NCI-H2107 (cell line): ENCODE measurements at places on chromosomes 6 and 20.

DNA sequence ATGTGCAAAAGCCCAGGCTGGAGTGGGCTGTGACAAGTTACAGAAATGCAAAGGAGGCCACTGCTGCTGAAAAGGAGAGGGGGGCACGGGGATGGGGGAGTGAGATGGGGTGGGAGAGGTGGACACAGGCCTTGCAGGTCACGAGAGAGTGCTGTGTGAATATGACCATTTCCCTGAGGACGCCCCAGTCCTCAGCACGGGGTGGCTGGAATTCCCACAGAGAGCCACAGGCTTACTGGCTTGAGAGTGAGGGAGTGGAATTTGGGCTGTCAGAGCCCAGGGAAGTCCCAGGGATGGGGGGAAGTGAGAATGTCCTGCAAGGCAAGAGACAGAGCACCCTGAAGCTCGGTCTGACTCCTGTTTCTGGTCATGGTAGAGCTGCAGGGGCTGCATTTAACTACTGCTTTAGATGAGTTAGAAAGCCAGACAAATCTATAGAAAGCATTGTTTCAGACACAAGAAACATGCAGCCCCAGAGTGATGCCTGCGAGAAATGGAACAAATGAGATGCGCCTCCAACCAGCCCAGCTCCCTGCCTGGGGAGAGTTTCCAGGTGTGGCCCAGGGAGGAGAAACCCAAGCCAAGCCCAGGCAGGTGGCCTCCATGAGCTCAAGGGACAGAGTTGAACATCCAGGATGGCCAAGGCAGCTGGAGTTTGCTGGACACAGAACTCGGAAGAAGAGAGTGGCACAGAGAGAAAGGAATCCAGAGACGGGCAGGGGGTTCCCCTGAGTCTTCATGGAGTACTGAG lies 30.5 kb downstream of the NPEPL1 start:
- DNase-seq: no peak

GRCh38 chr20:17904027-17904426 lies 64.6 kb downstream of the SNX5 start:
- no peak for DNase-seq

GRCh38 chr6:41878961-41879405 lies 16.2 kb downstream of the USP49 start:
- no peak for DNase-seq

DNA sequence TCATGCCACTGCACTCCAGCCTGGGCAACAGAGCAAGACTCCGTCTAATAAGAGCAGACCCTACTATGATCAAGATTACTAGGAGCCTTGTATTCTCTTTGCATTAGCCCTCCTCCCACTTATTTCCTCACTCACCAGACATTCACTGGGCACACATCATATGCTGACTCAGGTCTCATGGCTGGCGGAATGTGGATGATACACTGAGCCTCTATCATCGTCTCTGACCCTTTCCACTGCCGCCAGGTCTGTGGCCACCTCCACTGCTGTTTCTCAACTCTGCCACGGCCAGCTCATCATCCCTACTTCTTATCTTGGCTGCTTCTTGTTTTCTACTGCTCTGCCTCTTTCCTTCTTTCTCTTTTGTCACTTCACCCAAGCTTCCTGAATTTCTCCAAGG lies 161.0 kb downstream of the BACH2 start:
- DNase-seq: no peak

- no peak for DNase-seq
Measured at GRCh38 chr6:3151691-3152090, 5.7 kb downstream of the TUBB2A start.

DNA sequence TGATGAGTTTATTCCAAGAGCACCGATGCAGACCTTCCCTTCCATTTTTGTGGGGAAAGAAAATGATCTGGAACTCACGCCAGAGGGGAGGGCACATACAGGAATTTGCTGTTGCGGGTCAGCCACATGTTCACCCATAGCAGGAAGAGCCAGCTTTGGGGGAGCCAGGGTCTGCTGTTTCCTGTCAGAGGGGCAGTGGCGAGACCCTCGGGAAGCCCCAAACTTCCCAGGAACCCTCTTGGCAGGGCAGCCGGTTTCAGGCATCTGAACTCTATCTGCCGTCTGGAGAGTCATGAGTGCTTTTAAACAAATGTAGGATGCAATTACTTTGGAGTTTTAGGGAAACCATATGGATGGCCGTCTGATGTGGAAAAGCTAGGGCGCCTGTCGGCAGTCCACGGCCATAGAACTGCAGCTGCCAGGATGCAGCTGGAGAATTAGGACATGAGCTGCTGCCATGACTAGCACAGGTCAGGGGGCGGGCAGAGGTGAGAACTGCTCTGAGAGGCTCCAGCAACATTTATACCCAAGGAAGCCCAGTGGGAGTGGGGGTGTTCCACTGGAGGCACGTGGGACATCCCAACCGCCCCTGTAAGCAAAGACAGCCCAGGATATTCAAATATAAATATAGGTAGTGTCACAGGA lies 14.8 kb upstream of the SERPINB9 start:
- no peak for DNase-seq

DNA sequence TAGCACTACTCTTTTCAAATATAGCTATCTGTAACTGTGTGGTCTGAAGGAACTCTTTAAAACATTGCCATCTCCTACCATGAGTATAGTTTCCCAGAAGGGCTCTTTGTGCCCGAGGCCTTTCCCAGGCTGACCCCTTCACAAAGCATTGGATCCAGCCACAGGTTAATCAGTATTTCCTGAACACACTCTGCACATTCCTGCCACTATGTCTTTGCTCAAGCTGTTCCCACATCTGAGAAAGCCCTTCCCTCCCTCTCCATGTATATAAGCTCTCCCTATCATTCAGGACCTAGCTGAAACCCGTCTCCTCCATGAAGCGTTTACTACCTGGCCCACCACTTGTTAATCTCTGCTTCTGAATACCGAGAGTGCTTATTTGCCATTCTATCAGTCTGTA lies 47.8 kb upstream of the PKHD1 start:
- DNase-seq: no peak

DNA sequence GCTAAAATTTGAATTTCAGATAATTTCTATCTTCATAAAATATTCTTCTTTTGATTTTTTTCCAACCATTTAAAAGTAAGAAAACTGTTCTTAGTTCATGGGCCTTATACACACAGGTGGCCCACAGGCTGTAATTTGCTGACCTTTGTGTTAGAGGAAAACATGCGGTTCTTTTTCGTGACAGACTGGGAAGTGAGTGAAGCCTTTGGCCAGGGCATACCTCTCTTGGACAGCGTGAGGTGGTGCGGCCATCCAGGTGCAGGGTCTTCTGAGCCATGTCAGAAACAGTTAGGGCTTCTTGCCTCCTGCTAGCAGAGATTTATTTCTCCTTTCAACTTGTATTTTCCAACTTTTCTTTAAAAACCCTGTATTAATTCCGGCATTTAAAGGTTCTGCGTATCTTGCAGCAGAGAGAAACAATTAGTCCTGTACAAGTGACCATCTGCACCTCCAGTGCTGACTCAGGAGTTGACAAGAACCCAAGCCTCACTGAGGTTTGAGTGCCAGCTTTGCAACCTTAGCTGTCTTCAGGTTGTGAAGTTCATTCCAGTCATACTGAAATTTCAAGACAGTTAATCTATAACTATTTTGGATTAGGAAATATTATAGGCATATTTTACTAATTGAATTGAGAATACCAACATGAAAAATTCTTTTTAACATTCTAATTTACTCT lies 177.8 kb downstream of the LY86 start:
- DNase-seq: no peak

GRCh38 chr6:136890194-136890839 lies 31.8 kb upstream of the SLC35D3 start:
- DNase-seq: no peak

- no peak for DNase-seq
Measured at GRCh38 chr20:5675103-5676091, 74.8 kb upstream of the SHLD1 start.

DNA sequence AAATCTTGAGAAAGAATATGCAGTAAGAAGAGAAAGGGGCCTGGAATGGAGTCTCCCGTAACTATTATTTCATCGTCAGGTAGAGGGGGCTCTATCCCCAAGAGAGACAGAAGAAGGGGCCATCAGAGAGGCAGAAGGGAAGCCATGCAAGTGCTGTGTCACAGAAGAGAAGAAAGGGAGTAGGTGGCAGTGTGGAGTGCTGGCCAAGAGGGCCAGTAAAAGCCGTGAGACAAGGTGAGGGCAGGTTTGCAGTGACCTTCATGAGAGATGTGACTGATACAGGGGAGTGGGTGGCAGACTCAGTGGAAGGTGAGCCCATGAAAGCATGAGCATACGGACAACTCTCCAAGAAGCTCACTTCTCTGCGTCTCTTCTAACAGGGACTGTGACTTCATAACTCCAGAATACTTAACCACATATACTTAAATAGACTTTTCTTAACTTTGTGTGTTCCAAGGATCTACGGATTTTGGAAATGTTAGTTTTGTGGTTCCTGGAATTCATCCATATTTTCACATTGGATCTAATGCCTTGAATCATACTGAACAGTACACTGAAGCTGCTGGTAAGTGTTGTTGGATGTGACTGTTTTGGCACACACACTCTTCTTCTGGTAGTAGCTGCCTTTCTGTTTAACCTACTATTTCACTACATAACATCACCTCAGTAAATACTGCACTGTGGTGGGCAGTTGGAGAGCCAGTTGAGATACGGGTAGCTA lies 15.6 kb downstream of the PM20D2 start:
- DNase-seq: no peak

DNA sequence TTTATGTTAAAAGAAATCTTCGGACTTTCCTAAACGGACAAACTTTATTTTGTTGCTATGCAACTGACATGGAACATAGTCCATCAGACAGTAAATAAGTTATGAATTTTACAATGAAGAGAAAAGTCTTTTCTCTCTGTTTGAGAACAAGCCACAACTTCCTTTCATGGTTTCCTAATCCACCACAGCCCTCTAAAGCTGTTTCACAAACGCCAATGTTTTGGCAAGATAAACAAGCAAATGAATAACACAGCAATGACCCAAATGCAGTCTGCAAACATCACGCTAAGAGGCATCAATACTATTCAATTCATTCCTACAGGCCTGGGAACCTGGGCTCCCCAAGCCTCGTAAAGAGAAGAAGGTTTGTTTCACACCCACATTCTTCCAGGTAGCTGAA lies 60.4 kb downstream of the HAO1 start:
- DNase-seq: no peak

DNA sequence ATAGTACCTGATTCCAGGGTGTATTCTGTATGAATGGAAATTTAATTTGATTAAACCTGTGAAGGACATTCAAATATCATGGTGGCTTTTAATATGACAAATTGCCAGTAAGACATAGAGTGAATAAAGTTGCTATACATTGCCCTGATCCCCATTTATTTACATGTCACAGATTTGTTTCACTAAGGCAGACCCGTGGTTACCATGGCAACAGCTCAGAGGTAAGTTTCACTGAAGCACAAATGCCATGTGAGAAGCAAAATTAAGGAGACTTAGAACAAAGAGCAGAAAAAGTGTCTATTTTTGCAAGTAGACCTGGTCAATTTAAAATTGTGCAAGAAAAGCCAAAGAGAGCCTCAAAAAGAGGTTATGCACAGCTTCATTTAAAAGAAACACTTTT lies 63.7 kb downstream of the PXDC1 start:
- no peak for DNase-seq
